KG1 (cell line): ENCODE measurements at places on chromosomes 4 and X.

DNA sequence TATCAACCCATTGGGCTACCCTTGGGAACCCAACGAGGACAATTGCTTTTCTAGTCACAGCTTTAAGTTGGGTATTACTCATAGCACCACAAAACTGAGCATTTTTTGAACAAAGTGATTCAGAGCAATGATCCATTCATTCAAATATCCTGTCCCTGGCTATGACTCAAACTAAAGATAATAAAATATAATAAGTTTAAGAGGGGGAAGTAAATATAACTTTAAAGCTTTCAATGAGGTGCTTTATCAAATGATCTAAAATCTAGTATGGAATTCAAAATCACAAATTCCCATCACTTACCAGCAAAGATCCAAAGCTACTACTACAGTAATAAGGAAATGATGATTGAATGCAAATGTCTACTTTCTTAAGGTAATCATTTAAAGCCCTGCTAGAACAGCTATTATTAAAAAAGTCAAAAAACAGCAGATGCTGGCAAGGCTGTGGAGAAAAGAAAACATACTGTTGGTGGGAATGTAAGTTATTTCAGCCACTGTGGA lies 39.8 kb upstream of the S100G start:
- no peak for DNase-seq

GRCh38 chrX:86121916-86122315 lies 26.3 kb upstream of the DACH2 start:
- DNase-seq, result no peak

- no peak for DNase-seq
Observed at GRCh38 chrX:74234818-74235217, 69.2 kb upstream of the ZCCHC13 start.

DNA sequence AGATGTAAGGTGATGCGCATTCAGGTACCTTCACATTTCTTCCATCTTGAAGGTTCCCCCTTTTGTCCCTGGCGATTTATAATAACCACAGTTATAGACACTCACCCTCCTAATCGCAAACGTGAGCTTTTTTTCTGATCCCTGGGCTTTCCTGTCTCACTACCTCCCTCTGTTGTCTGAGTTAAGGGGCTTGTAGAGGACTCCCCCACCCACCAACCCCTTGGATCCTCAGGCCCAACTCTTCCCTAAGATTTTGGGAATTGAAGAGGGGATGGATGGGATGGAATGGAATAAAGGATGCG lies 1.4 kb downstream of the CNKSR2 start:
- no peak for DNase-seq

- DNase-seq, result no peak
Observed at GRCh38 chrX:154603438-154604430, 15.3 kb downstream of the CTAG1B start.

- no peak for DNase-seq
Observed at GRCh38 chr4:133143775-133144430, 5.2 kb upstream of the PCDH10 start.
